Fibroblast of skin of right biceps (primary cell): ENCODE measurements at places on chromosomes 3 and 15.

DNA sequence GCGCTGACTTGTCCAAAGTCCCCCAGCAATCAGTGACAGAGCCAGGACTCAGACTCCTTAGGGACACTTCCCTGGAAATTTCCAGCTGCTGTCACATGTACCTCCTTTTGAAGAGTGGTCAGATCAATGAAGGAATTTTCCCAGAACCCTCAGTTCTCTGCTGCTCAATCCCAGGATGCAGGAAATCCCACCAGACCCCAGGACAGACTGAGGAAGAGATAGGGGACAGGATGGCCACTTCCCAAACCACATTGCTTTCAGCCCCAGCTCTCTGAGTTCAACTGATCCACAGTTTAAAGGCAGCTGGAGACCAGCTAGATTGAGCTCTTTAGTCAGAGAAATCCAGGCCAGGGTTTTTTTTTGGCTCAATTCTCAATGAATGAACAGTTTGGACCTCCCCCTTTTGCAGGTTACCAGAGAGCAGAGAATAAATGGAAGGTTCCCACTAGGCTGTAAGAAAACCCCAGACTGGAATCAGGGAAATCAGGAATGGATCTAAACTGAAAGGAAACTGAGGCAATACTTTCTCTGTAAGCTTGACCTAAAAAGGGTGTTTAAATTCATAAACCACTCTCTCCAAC, 1.5 kb downstream of the CYP1A1 start:
- peak; percentile 49 for DNase-seq

GRCh38 chr15:84761607-84762131, 13.3 kb downstream of the ZNF592 start:
- no peak for DNase-seq

DNA sequence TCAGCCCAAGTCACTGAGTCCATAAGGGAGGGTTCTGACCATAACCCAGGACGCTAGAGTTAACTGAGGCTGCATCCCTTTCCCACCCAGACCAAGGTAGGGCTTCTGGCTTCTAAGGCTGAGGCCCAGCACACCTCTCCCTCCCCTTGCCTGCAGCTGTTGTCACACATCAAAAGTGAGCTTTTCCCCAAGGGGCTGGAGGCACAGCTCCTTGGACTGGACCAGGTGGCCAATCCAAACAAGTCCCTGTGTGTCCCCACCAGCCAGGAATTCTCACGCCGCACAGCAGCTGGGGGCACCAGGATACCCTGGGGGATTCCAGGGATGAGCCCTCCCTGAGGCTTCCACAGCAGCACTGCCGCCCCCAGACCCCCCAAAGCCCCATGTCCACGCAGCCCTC, 22.3 kb upstream of the ISLR2 start:
- DNase-seq, result no peak

- no peak for DNase-seq
These were observed 18.0 kb upstream of the RAD18 start for GRCh38 chr3:8981296-8981695.
